ENCODE measurements at places on chromosomes 5 and 9.

- DNase-seq = no peak
Observed at GRCh38 chr9:108994695-108995094, 18.6 kb downstream of the CTNNAL1 start.

- peak; percentile 82 for DNase-seq
Observed at GRCh38 chr9:128275198-128276007, at the start of gene GOLGA2. GOLGA2 (minus strand) TSS chr9:128276007; CDS start chr9:128275976, 31 bp downstream.

DNA sequence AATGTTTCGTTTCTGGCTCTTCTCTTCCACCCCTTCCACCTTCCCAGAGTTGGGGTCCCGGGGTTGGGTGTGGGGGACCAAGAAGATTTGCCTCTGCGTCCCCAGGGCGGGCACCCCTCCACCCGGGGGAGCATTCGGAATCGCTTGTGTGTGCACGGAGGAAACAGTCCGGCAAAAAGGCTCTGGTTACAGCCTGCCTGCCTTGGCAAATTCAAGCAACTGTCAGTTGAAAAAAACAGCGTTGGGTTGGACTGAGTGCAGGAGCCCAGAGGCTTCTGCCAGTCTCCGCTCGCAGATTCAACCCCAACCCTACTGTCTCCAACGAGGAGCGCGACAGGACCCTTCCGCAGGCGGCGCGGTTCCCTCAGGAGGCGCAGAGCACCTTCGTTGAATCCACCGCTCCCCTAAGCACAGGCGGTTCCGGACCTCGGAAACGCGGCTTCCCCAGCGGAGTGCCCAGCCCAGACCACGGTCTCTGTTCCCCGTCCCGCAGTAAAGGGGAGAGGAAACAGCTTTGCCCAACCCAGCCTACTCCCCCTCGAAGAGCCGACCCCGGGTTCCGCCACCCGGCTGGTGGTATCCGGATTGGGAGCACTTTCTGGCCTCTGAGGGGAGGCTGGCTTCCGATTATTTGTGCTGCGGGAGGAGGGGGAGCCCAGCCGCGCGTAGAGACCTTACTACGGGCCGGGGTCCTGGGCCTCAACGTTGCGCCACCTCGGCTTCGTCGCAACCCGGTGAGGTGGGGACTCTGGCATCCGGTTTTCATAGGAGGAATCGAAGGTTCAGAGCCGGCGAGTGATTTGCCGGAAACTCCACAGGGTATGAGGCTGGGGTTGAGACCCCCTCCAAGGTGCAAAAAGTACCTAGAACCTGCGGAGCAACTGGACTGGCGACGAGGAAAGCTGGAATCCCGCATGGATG, 9.6 kb downstream of the LHX6 start:
- no peak for DNase-seq

GRCh38 chr5:124670722-124671184, 75.7 kb downstream of the ZNF608 start:
- DNase-seq = no peak

DNA sequence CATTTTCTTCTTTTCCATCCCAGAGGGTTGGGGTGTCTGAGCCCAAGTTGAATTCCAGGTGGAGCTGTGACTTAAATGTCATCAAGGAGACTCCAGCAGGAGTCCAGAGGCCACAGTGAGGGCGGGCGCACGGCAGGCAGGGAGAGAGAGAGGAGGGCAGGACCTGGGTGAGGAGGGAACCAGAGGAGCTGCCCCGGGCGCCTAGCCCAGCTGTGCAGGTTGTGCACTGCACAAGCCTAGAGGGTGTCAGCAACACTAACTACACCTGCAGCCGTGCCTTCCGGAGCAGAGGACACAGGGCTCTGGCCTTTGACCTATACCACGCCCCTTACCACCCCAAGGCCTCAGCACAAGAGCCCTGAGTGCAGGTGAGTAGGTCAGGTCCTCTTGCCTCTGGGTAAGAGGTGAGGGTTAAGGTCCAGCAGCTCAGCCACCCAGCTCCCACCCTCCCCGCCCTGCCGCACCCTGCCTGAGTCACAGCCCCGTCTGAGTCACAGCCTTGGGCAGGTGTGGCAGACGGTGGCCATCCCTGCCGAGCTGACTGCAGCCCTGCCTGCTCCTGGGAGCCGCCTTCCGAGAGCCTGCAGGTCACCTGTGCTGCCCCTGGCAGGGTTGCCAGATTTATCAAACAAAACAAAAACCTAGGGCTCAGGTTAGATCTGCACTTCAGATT, 6.4 kb upstream of the AGPAT2 start:
- DNase-seq = peak; percentile 59

DNA sequence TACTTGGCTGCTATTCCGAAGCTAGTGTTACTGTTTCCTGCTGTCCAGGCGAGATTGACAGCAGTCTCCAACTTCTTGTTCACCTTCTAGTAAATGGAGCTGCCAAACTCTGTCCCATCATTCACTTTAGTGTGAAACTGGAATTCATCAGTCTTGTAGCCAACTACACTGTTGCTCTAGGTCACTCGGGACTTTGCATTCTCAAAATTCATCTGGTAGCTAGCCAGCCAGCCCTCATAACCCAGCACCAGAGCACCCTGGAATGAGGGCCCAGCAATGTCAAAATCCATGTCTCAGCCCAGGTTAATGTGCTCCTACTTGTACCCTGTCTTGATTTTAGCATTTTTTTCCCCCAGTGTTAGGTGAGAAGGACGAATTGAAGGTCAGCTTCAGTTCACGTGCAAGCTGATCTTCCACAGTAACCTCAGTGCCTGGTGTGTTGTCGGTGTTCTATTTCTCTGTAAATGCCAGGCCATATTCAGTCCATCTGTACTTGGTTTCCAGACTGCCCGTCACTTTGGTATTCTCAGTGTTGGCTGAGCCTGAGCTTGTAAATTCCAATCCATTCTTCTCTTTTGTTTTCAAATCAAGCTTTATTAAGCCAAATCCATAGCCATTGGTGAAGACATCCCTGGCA, 28.9 kb downstream of the ZNF169 start:
- DNase-seq = no peak

DNA sequence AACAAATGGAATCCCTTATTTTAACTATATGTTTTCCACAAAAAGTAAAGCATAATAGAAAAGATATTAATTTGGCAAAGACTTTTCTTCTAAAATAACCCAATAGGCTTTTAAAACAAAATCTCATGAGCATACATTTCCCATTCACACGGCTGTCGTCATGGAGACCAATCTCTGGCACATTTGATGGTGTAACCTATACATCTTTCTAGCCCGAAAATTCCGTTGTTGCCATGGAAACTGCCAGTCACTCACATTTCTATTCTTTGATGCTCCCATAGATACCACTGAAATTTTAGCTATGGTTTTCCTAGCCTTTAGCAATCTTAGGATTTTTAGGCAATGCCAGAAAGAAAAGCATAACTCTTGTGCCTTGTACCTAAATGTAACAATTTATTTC, 262.9 kb upstream of the TRPM3 start:
- no peak for DNase-seq

DNA sequence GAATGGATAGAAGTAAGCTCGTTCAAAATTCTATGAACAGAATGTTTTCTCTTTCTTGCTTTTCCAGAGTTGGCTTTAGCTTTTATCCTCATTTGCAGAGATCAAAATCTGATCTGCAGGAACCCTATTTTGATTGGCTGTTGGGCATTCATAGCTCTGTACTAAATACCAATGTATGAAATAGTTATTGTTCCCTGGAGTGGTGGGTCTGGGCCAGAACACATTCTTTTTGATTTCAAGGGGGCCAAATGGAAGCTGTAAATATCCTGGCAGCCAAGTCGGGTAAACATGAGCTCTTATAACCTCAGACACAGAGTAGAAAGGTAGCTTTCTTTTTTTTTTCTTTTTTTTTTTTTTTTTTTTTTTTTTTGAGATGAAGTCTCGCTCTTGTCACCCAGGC, 241.5 kb downstream of the PDZD2 start:
- no peak for DNase-seq

DNA sequence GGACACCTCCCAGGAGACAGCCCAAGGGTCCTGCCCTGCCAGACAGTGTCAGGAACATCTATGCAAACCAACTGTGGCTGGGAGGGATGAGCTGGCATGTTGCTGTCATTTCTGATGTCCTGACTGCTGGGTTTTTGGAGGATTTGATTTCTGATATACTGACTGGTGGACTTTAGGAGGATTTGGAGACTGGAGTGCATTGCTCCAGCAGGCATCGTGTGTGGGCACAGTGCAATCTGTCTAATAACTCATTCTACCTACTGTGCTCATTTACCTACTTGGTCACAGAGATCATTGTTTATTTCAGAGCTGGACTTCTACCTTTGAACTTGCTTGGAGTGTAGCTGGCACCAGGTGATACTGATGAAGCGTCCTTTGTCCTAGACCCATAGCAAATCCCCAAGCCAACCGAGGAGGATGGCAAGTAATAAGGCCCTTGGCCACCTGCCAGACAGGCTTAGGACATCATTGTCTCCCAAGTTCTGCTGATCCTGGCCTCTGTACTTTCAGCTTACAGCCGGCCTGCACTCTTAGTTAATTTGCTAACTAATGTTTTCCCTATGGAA, 124.3 kb upstream of the ICE1 start:
- no peak for DNase-seq

- no peak for DNase-seq
Observed at GRCh38 chr5:179113143-179113530, 53.0 kb downstream of the ZNF354C start.

- peak; percentile 77 for DNase-seq
Observed at GRCh38 chr5:112921026-112921832, 798 bp downstream of the REEP5 start.

DNA sequence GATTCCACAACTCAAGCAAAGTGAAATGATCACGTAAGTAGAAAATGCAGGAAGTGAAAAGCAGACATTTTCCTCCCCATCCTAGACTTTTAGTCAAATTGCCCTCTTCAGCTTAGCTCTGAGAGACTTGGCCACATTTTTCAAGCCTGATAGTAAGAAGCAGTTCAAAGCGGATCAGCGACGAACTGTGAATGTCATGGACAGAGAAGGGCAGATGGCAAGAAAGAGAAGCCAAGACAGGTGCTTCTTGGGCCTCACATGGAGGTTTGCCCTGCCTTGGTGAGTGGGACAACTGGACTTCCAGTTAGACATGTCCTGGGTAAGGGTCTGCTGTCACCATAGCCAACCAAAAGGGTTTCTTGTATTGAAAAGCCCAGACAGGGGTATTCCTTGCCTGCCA, 291.5 kb downstream of the MED10 start:
- DNase-seq = no peak

Measured in iPS-NIHi11 (cell line).